ENCODE measurements at places on chromosomes 13 and 19.

DNA sequence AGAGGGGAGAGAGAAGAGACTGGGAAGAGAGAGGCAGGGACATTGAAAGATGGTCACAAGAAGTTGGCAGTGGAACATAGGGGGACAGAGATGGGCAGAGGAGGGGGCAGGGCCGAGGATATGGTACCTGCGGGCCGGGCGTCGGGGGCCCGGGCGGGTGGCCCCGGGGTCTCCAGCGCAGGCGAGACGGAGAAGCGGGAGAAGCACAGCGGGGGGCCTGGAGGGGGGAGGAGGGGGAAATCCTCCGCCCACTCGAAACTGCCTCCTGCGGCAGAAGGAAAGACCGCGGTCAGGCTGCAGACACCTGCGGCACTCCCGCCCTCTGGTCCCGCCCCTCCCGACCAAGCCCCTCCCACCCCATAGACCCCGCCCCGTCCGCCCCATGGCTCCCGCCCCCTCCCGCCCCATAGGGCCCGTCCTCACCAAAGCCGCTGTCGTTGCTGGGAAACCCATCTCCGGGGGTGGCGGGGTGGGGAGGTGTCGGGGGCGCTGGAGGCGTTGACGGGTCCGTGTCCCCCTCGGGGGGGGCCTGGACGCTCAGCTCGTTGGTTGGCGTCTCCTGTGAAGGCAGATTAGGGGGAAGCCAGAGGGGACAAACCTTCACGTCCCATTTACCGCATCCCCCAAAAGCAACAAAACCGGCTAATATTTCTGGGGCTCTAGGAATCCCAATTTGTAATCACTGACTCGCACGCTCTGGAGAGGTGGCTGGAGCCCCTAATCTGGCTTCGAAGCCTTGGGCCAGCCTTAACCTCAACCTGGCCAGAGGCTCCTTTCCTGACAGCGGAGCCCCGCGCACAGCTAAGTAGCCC, 20.4 kb downstream of the LMTK3 start:
- peak; percentile 9 for DNase-seq

- DNase-seq = no peak
Measured at GRCh38 chr19:38209671-38210457, 14.2 kb downstream of the DPF1 start.

- no peak for DNase-seq
Measured at GRCh38 chr13:62613819-62614218, 1198.2 kb upstream of the PCDH20 start.

DNA sequence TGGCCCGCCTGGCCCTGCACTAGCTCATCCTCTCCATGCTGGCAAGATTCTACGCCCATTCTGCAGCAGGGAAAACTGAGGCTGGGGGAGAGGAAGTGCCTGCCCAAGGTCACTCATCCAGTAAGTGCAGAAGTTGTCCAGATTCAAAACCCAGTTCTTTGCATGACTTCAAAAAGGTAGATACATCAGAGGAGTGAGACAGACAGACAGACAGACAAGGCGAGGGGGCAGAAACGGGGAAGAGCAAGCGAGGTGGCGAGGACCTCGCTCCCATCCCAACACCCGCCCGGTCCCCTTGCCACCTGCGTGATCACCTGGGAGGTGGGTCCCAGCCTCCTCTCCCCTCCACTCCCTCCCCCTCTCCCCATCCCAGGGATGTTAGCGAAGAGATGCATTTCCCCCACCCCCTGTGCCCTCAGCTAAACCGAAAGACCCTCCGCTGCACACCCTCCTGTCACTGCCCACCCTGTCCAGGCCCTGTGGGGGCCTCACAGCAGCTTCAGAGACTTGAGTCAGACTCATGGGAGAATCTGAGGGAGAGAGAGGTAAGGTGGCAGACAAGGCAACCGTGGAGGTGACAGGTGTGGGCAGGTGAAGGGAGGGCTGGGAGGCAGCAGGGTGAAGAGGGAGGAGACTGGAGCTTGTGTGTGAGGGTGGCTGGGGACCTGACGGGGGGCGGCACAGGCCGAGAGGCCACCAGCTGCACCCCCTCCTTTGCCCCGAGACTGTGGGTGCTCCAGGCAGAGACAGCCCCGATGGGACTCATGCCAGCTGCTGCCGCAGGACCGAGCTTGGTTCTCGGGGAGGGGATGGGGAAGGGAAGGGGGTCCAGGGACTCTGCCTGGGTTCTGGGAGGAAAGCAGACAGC, 18.9 kb downstream of the LRRC4B start:
- DNase-seq = no peak

- no peak for DNase-seq
Measured at GRCh38 chr13:93108111-93108601, 118.5 kb upstream of the GPC6 start.

DNA sequence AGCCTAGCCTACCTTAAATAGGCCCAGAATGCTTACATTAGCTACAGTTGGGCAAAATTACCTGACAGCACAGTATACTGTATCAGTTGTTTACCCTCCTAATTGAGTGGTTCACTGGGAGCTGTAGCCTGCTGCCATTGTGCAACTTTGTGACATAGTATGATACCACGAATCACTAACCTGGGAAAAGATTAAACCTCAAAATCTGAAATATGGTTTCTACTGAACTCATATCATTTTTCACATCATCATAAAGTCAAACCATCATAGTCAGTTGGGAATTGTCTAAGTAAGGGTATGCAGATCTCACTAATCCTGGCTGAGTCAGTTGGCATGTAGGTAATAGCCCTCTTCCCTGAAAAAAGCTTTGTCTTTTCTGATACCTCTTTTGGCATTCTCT, 9.2 kb downstream of the PAN3 start:
- DNase-seq = no peak

DNA sequence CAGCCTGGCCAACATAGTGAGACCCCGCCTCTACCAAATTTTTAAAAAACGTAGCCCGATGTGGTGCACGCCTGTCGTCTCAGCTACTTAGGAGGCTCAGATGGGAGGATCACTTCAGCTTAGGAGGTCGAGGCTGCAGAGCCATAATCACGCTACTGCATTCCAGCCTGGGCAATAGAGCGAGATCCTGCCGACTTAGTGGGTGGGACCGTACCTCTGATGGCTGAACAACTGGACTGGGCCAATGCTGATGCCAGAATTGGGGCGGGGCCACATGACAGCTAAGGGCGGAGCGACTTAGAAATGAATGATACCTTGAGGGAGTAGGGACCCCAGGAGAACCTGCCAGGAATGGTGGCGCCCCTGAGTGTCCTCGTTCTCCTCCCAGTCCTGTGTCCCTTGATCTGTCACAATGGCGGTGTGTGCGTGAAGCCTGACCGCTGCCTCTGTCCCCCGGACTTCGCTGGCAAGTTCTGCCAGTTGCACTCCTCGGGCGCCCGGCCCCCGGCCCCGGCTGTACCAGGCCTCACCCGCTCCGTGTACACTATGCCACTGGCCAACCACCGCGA, 3.6 kb downstream of the LTBP4 start:
- no peak for DNase-seq

DNA sequence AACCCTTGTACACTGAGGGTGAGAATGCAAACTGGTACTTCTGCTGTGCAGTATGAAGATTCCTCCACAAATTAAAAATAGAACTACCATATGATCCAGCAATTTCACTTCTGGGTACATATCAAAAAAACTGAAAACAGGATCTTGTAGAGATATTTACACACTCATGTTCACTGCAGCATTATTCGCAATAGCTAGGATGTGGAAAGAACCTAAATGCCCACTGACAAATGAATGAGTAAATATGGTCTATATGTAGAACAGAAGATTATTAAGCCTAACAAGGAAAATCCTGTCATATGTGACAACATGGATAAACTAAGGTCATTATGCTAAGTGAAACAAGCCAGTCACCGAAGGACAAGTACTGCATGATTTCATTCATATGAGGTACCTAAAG, 304.7 kb downstream of the ENOX1 start:
- no peak for DNase-seq

DNA sequence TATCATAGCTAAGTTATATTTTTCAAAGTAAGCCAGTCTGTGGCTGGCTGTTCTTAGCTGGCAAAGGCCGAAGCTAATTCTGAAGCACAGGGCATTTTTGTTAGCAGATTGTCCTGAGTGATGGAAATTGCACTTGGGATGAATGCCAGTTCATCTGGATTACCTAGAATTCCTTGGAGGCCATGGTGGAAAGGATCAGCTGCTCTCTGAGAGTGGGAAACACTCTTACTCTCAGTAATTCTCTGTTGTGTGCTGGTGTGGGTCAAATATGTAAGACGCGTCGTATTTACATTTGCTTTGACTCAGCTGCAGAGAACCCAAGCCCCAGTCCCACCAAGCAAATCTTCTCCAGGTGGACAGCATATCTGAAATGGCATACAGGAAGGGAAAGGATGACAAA, 60.7 kb upstream of the C1QTNF9B start:
- DNase-seq = no peak

All from bone marrow (tissue), 2 donors.